ENCODE measurements at places on chromosomes 7 and 10. TPM values are rescaled to one million over a fixed set of nuclear protein-coding genes. Genes with fewer than 3 reads are reported as not detected.

ARMH3 gene
- polyA plus RNA-seq = 14.6 TPM

ADAP1 gene
- 5.1 TPM for polyA plus RNA-seq

PRXL2A gene
- polyA plus RNA-seq = 58.5 TPM

GRCh38 chr10:88289342-88289741 is 293.8 kb downstream of the RNLS start:
- DNase-seq = peak; percentile 50

DNA sequence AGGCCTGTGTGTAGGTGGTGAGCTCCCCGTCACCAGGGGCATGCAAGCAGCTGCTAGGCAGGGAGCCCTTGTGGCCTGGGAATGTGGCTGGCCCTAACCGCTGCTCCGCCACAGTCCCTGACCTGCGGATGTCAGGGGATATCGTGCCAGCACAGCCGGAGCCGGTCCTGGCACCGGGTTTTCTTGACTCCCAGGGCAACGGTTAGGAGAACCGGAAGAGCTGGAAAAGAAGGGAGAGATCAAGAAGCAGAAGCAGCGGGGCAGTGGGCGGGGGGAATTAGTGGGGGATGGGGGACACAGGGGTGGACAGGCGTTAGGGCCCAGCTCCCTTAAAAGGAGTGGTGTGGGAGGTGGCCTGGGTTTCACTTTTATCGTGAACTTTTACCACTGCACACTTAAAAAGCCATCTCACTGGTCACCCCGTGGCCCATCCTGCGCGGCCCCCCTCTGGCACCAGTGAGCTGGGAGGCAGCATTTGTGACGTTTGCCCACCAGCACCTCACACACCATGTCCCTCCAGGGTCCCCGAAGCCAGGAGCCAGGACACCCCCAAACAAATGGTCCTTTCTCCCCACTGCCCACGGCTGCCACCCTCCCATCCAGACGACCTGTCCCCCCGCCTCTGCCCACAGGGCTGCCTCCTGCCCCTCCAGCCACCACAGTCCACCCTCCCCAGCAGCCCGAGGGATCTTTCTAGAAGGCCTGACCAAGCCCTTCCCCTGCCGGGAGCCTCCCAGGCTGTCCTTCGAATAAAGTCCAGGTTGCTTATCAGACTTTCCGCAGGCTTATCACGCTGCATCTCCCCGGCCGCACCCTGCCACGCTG is 1.8 kb upstream of the MICALL2 start:
- no peak for DNase-seq

- DNase-seq = no peak
Observed at GRCh38 chr7:107632492-107632865, 28.1 kb upstream of the SLC26A4 start.

GRCh38 chr7:82559193-82559805 is 115.7 kb upstream of the CACNA2D1 start:
- DNase-seq = no peak

All from foreskin keratinocyte (primary cell).